NCI-H2171 treated with DMSO at 0.1 percent for 48 hours (cell line): ENCODE measurements at places on chromosomes 1 and 21.
A peak's percentile ranks its signal among the peaks of the same experiment; 100 is the strongest.

GRCh38 chr1:43354936-43355335, 3.8 kb upstream of the CDC20 start:
- DNase-seq, result no peak

- DNase-seq, result no peak
These were observed 9.8 kb upstream of the KDM4A start for GRCh38 chr1:43639976-43640794.

DNA sequence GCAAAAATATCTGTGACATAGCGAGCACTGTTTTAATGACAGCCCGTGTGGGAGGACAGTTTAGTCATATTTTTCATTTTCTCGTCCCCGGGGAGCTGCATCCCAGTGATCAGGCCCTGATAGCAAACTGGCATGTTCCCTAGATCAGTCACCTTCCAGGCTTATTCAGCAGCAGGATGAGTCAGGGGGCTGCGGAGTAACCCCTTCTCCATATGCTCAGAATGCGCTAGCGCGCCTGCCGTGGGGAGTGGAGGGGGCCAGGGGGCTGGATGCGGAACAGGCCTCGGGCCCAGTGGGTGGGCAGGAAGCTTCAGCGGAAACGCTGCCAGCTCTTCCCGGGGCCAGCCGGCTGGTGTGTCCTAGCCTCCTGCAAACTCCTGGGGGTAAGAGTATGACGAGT, 94.0 kb downstream of the KCND3 start:
- DNase-seq, result peak; percentile 43

GRCh38 chr1:162324396-162324795, 52.3 kb downstream of the SPATA46 start:
- DNase-seq, result no peak

- no peak for DNase-seq
These were observed 17.1 kb downstream of the TSHB start for GRCh38 chr1:115046751-115047150.

GRCh38 chr1:62417351-62417999, 19.4 kb upstream of the USP1 start:
- peak; percentile 13 for DNase-seq

DNA sequence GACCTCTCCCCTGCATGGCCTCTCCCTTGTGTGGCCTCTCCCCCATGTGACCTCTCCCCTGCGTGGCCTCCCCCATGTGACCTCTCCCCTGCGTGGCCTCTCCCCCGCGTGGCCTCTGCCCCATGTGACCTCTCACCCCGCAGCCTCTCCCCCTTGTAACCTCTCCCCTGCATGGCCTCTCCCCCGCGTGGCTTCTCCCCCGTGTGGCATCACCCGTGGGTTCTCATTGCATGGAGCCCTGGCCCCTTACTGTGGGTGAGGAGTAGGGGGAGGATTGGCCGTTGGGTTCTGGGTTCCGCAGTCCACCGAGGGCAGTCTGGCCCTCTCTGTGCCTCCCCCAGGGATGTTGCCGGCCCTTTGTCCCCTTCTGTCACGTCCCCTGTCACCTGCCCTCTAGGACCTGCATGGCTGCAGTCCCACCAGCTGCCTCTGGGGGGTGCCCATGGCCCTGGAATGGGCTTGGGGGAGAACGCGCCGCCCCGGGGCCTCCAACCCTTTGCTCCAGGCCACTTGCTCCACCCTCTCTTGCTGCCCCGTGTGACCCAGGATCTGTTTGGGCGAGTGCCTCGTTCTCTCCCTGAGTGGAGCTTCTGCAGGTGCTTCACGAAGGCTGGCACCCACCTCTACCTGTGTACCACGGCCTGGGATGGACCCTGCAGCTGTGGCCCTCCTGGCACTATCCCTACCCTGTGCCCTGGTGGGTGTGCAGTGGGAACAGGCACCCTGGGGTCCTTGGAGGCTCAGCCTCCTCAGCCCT, 21.3 kb downstream of the RRP1 start:
- peak; percentile 84 for DNase-seq

DNA sequence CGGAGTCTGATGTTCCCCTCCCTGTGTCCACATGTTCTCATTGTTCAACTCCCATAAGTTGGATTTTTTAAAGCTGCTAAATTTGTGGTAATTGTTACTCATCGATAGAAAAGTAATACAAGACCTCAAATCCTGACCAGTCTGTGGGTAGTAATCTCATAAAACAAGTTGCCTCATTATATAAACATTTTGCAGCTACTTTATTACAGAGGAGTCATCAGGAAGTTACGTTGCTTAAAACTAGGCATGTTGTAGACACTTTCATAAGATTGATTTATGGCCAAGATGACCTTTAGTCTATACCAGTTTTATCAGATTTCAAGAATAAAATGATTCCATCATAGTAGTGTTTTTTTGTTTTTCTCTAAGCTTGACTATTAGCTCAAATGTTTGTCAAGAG, 208.8 kb downstream of the GIPC2 start:
- DNase-seq, result no peak

DNA sequence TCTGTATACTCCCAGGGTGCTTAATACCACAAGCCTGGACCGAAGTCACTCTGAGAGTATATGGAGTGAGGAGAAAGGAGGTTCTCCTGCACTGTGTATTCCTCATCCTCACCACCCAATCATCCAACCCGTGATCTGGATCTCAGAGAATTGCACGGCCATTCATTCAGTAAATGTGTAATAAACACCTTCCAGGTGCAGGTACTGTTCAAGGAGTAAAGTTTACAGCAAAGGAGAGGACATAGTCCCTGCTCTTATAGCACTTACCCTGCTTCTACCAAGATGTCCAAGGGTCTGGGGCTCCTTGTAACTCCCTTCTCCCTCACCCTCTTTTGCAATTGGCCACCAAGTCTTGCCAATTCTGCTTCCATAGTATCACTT, 139.2 kb upstream of the JUN start:
- DNase-seq, result no peak

DNA sequence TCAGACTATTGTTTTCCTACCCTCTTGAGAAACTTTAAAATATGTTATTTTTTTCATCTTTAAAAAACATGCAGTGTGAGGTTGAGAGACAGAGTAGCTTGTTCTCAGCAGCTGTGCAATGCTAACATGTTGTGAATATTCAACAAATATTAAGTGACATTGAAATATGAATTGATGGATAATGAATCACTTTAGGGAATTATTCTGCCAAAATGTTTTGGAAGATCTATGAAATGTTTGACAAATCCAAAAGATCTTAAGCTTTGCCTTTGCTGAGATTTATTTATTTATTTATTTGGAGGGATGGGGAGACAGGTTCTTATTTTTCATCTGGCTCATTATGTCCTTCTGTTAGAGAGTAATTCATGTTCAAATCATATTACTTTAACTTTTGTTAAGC, 680.1 kb upstream of the CXADR start:
- DNase-seq, result no peak

DNA sequence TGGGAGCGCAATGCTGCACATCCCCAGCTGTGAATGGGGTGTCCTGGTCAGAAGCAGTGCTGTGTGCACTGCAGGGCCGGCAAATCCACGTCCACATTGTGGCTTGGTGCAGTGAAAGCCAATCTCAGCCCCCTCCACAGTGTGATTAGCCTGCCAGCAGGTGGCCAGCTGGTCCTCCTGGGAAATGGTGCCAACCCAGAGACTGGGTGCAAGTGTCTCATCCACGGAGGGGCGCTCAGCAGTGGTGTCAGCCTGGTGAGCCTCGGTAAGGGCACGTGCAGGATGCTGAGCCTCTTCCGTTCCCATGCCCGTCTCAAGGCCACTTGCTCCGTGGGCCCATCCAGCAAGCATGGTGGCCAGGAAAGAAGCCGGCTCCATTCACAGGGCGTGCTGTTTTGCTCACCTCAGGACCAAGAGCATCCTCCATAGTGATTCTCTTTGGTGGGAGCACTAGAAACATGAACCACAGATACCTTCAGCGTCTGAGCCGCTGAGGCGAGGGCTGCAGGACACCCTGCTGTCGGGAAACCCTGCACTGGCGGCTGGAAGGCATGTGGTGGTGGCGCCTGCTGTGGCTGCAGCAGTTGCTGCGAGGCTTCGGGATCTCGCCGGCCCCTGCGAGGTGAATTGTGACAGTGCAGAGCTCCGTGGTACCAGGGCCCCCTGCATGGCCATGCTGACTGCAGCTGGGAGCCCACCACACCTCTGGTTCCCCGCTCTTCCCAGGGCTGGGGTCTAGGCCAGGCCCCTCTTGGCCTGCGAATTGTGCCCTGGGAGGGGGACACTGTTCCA, 2.0 kb upstream of the SMYD3 start:
- no peak for DNase-seq

GRCh38 chr1:183871142-183871541, 66.2 kb downstream of the RGL1 start:
- peak; percentile 61 for DNase-seq

- no peak for DNase-seq
These were observed 21.2 kb downstream of the TCEA3 start for GRCh38 chr1:23403355-23403734.

GRCh38 chr1:197435224-197435623, 167.2 kb downstream of the CRB1 start:
- DNase-seq, result no peak

GRCh38 chr1:233406994-233407631, 79.6 kb downstream of the MAP3K21 start:
- no peak for DNase-seq

- no peak for DNase-seq
These were observed 2.9 kb downstream of the KCNJ10 start for GRCh38 chr1:160066829-160067745.

DNA sequence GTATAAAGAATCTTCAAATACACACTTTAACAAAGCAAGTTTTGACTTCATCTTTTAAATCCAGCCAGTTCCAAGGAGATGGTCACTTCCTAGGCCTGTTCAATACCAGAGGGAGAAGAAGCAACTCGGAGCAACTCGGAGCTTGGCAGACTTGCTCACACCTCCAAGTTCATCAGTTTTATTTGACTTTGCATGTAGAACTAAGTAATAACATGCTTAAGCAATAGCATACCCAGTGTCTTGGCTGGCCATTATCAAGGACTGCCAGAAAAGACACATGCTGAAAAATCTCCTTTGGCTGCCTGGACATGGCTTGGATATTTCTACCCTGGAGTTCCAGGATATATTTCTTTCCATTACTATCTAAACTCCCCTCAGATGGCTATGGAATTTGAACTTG, 52.6 kb downstream of the GNG12 start:
- no peak for DNase-seq

- no peak for DNase-seq
These were observed 11.3 kb downstream of the HJV start for GRCh38 chr1:146010126-146010738.

DNA sequence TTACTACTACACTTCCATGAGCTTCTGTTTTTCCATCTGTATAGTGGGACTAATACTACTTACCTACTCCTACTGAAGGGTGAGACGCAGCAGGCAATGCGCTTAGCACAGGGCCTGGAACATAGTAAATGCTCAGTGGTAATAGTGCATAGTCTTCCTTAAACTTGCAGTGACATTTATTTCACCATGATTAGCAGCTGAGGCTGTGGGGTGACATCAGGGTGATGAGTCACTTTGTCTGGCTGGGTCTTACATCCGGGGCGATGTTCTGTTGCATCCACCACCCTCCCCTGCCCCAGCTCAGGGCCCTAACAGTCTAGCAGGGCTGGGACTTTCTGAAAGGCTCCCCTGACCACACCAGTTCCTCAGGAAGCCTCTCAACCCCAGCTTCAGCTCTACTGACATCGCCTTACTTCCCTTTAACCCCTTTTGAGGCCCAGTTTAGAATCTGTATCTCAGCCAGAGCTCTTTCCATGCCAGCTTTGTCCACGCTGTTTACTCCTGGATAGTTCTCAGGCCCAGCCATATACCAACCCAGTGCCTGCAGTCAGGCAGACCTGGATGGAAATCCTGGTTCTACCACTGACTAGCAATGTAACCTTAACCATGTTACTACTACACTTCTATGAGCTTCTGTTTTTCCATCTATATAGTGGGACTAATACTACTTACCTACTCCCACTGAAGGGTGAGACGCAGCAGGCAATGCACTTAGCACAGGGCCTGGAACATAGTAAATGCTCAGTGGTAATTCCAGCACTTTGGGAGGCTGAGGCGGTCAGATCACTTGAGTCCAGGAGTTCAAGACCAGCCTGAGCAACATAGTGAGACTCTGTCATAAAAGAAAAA, 66.3 kb downstream of the CD58 start:
- no peak for DNase-seq

DNA sequence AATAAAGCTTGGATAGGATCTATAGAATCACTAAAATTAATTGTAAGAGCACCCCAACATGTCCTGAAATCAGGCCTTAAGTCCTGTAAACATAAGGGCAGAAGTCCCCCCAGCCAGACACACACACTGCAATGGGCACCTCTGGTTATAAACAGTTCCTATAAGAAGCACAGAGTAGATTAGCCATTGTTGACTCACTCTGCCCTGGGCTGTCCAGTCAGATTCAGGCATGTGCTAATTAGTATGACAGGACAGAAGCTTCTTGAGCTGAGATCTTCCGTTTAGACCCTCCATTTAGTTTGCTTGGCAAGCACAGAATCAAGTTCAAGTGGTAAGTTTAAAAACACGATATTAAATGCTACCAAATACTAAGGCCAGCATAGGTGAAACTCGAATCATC, 11.8 kb upstream of the DENND1B start:
- no peak for DNase-seq

- no peak for DNase-seq
These were observed 102.3 kb downstream of the TNFSF18 start for GRCh38 chr1:172948457-172948856.

- DNase-seq, result no peak
These were observed 1.4 kb downstream of the ACADM start for GRCh38 chr1:75725861-75726361.

GRCh38 chr1:246760422-246761347, 36.5 kb downstream of the SCCPDH start:
- peak; percentile 32 for DNase-seq

DNA sequence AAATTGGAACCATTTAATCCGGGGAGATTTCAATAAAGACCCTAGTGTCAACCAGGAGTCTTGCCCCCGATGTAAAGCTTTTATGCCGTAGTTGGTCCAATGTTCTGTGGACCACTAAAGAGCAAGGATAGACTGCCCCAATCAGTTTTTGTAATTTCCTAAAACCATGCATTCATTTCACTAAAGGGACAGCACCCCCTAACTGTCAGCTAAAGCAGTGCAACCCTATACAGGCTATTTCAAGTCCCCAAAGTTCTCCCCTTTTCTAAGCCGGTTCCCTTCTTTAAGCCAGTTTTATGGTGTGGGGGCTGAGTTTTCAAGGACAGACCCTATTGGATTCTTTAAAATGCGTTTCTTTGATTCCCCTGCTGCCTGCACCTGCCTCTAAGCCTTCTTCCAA, 12.7 kb upstream of the PDPN start:
- no peak for DNase-seq

DNA sequence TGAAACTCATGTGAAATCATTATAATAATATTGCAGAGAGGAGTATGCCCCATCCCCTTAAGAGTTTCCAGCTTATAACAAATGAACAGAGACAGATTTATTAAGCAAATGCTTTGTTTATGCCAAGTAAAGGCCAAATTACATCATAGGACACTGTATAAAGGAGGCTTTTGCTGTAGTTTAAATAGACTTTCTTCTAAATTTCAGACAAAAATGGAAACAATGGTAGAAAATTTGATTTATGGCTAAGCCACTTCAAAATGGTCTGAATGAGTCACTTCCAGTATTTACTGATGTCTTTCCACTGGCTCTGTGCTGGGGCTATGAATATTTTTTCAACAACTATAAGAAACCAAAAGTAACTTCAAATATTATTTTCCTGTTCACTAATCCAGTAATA, 81.1 kb upstream of the ST6GALNAC5 start:
- no peak for DNase-seq

GRCh38 chr1:197696372-197696771, 78.9 kb downstream of the DENND1B start:
- no peak for DNase-seq

- no peak for DNase-seq
These were observed 152.9 kb upstream of the HMGB4 start for GRCh38 chr1:33710967-33711366.

- DNase-seq, result no peak
These were observed 436.8 kb downstream of the PTPRU start for GRCh38 chr1:29673228-29673500.
